NCI-H748 treated with DMSO at 0.1 percent for 48 hours (cell line): ENCODE measurements at places on chromosomes 4 and X.

DNA sequence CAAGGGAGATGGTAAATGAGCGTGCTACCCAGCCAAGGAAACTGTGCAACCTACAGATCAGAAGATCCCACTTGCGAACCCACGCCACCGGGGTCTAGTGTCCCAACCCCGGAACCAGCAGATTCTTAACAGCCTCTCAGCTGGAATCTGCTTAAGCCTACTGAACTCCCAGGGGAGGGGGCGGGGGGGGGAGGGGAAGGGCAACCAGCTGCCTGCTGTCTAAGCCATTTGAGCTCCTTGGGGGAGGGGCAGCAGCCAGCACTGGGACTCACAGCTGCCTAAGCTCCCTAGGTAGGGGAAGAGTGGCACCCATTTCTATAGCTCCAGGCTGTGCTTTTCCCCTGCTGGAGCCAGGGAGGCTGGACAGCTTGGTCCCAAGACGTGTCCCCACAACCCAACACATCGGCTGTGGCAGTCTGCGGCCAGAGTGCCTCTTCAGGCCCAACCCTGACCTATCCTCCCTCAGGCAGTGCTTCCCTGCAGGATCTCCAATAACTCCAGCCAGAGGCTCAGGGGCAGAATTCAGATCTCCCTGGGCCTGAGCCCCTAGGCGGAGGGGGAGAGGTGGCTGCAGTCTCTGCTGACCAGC lies 289.2 kb downstream of the LDB2 start:
- DNase-seq = no peak

DNA sequence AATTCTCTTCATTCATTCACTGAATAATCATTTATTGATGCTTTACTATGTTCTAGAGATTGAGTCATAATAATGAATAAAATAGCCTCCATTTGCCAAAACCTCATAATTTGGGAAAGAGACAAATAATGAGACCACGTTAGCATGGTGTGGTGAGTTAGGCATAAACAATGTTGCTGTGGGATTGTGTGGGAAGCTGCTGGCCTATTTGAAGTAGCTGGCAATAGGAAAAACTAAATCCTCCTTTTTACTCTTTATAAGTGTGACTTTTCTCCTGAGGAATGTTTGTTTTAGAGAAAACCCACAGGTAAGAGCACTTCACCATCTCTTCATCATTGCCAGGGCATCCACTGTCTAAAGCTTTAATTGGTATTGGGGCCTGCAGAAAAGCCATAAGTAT lies 95.3 kb downstream of the AREG start:
- no peak for DNase-seq

DNA sequence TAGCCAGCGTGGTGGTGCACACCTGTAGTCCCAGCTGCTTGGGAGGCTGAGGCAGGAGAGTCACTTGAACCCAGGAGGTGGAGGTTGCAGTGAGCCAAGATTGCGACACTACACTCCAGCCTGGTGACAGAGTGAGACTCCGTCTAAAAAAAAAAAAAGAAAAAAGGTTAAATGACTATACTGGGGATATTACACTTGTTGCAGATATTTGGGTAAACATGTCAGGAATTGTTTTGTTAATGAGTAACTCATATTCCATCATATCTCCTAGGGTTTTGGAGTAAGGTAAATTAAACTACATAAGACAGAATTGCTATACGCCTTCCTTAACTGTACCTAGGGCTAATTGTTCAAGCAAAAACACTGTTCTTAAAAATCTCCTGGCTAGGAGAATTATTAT lies 291.4 kb upstream of the IGFBP7 start:
- no peak for DNase-seq

DNA sequence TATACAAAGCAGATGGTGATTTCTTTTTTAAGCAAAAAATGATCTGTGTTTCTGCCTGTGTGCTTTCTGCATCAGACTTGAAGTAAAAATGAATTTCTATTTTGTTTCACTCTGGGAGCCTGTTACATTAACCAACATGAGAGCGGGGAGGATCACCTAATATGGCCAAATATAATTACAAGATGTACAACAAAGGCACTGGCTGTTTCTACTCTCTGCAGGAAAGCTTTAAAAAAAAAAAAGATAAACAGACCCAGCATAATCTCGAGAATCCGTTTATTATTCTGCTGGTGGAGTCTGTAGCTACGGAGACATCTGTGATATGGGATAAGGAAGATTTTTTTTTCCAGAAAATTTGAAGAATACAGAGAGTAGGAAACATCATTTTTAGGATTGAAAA lies 103.6 kb downstream of the COMMD8 start:
- DNase-seq = no peak

DNA sequence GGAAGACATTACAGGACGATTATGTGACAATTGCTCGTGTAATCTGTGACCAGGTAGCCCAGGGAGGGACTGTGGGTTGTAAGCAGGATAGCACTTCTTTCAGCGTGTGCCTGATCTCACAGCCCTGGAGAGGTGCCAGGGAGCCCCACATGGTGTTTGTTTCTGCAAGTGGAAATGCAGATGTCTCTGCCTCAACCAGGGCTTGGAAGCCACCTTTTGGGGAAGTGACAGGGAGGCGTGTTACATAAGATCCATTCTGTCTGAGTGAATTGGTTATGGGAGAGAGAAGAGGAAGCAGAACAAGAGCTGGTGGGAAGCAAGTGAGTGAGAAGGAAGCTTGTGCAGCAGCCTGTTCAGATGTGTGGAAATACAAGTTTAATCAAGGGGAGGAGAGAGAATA lies 104.5 kb upstream of the GATB start:
- no peak for DNase-seq
